ENCODE measurements at places on chromosomes 1 and 21.

- no peak for DNase-seq
These were observed 44.4 kb downstream of the RNF11 start for GRCh38 chr1:51280321-51280978.

DNA sequence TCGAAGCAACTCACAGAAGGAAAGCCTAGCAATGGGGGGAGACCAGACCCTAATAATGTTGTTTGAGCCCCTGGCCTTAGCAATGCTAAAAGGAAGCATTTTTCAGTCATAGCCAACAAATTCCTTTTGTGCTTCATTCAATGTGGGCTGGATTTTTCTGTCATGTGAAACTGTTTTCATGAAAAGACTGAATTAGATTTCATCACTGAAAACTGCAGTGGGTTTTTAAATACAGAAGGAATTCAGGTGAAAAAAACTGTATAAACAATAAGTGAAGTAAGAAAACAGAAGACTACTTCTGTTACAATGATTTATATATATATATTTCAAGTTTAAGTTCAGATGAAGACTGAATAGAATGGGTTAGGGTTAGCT, 204.8 kb downstream of the SMYD3 start:
- no peak for DNase-seq

DNA sequence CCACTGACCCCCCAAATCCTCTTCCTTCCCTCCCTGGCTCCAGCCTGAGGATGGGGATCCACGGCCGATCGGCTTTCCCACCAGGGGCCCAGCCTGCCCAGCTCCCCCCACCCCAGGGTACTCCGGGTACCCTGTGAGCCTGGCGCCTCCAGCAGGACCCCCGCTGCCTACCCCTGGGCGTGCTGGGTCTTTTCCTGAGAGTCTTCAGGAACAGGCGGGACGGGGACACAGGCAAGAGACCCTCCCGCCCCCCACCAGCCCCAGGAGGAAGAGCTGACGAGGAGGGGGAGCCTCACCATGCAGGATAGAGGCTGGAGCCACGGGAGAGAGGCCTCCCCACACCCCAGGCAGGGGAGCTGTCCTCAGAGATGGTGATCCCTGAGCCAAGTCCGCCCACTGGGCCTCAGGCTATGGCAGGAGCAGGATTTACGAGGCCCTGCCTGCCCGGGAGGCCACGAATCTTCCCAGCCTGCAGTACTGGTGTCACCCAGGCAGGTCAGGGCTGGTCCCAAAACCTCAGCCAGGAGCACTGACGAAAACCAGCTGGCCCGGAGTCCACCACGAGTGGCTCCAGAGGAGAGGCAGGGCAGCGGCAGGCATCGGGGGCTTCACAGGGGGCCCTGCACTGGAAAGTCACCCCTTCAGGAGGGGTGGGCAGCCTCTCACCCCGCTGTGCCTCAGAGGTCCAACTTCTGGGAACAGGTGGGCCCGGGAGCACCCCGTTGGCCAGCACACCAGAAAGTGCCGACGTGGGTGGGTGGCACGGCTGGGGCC, 58.0 kb downstream of the MEGF6 start:
- DNase-seq, result no peak

DNA sequence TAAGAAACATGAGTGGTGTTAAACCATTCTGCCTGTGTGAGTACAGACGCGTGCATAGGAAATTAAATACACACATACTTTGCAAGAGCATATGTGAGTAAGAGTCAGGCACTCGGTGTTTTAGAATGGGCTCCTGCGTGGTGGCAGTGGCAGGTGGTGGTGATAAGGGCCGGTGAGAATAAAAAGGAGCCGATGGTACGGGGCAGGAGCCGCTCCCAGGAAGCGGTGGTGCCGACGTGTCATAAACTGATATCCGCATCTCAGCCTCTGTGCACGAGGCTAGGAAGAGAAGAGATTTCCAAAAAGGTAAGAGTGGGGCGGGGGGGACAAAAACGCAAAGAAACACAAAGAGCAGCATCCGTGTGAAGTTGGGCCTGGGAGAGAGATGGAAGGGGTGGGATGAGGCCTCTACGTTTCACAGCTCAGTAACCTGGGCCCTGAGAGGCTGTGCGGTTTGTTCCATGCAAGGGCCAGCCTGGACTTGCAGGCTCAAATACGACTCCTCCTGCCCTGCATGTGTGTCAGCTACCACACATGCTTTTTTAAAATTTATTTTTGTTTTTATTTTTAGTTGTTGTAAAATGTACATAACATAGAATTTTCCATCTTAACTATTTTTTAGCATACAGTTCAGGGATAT, 127.7 kb upstream of the COL6A1 start:
- no peak for DNase-seq

DNA sequence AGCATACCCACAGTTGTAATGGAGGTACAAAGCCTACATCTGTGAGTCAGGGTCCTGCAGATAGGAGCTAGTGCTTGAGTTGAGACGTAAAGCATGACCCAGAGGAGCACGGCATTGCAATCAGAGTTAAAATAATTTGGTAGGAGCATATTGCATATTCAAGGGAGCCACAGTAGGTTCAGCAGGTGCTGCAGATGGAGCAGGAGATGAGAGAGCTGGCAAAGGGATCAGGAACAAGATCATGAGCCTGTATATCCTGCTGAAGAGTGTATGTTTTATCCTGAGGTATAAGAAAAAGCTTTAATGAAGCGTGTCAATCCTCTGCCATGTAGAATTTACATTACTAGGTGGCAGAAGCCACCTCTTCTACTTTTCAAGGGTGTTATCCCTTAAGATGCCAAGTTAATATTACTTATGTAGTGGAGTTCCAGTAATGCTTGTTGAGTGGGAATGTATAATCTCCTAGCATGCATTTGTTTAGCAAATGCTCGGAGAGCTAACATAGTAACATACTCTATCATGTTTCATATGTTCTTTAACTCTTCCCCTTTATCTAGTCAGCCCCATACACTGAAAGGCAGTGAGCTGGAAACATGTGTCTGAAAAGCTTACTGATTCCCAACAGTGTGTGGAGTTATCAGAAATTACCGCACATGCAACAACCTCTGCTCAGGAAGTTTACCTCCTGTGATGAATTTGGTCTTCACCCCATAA, 300.3 kb downstream of the GRIK1 start:
- no peak for DNase-seq

- no peak for DNase-seq
These were observed 168.5 kb upstream of the IRF2BP2 start for GRCh38 chr1:234778221-234779159.

DNA sequence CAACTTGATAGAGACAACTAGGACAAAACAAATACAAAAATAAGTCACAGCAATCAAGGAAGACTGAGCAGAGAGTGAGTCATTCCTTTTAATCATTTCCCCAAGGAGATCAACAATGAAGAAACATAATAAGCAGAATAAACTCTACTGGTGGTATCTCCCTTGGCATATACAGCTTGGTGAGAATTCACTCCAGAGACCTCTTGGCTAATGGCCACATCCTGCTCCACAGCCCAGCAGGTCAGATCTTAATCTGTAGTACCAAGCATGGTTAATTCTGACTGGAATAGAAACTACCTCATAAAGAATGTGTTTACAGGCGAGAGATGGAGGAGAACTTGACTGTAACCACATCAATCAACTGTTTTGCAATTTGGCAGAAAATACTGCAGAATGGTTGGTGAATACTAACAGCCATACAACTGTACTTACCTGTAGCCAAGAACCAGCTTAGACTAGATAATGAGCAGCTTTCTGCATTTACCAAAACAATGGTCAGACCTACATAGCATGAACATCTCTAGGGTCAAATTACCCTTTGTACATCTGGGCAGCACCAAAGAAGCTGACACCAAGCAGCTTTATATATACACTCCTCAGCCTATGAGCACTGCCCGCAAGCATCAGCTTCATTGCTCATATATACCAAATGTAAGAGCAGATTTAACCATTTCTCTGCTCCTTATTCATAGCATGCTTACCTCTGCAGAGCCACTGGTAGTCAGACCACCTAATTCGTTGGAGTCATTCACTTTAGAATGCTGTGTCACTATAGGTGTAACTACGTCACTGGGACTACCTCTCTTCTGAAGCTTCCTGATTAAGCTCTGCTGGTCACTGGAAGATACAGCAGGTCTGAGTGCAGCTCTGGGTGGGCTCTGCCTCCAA, 51.0 kb downstream of the KIAA0319L start:
- peak; percentile 8 for DNase-seq

DNA sequence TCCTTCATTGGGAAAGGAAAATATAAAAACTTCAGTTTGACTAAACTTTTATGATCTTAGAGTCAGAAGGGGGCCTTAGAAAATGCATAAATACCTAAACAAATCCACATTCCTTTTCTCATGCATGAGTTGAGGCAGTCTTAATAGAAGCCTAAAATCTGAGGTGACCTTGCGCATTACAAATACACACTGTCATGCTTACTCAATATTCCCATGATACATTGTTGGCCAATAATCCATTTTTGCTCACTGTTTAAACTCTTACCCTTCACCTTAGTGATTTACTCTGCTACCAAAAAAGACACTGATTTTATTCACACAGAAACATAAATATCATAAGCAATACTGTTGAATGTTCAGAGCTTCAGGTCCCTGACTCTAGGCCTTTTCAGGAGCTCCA, 19.1 kb upstream of the TMCO1 start:
- DNase-seq, result no peak

GRCh38 chr1:159992161-159992560, 38.1 kb upstream of the SLAMF9 start:
- no peak for DNase-seq

GRCh38 chr1:52166996-52167753, 25.3 kb downstream of the ZFYVE9 start:
- no peak for DNase-seq

DNA sequence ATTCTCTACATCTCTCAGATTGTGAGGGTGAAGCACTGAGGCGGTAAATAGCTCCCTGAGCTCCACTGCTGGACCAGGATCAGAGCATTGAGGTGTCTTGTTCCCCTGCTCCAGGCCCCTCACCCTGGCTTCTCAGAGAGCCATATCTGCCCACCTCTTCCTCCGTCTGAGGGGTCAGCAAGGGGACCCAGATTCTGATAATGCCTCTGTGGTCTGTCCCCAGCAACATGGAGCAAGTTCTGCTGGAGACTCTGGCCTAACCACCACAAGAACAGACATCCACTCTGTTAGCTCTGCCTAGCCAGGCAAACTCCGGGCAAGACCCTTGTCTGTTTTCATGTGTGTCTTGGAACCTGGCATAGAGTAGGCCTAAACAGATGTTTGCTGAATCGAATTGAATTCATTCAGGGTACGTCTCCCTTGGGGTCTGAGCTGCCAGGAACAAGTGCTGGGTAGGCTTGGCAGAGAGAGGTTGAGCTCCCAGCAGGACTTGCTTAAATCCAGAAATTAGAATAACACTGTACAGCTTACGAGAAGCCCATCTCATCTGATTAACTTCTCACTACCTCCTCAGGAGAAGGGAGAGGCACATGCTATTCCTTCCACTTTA, 2.3 kb downstream of the TRAF5 start:
- DNase-seq, result no peak

DNA sequence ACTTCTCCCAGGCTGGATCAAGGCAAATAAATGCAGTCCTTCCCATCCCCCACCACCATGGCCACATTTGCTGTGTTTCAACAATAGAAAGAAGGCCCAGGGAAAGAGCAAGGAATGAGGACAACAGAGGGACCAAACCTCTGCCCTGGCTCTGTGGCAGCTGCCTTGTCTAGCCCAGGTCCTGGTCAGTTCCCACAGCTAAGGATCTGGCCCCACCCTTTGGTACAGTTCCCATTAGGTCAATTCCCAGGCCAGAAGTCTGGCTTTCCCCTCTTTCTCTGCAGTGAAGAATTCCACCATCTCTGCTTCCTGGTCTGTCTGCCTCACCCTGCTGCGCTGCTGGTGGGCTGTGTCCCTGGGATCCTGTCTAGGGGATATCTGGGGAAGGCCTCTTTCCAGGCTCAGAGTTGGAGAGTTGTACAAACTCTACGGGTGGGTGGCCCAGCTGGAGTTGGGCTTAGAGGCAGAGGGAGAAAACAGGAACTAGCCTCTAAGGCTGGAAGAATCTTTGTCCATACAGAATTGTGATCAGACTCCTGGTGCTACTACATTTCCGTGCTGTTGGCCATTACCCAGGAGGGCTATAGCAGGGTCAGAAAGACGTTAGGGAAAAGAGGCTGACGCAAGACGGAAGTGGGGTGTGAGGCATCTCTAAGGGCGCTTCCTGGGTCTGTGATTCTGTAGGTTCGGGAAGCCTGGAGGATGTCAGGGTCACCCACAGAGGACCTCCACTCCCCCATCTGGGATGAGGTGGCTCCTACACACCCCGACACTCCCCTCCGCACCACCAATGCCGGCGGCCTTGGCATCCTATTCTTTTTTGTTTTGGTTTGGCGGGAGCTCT, 953 bp upstream of the NDUFS2 start:
- DNase-seq, result no peak

DNA sequence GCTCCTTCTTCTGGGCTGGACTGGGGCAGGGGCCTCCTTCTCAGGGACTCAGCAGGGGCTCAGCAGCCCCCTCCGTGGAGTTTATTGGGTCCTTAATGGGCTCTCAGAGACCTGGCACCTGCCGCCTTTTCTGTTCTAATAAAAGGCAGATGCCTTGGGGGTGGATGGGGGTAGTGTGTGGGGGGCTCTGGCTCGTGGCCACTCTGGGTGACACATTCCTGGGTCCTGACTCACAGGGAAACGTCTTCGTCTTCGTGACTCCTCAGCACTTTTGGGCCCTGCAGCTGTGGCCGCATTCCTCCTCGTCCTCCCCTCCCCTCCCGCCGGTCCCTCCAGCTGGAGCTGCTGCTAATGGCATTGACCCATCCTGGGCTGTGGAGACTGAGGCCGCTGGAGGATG, 107.8 kb upstream of the WNT4 start:
- DNase-seq, result no peak

GRCh38 chr1:157376681-157377080, 175.6 kb downstream of the FCRL5 start:
- DNase-seq, result no peak

DNA sequence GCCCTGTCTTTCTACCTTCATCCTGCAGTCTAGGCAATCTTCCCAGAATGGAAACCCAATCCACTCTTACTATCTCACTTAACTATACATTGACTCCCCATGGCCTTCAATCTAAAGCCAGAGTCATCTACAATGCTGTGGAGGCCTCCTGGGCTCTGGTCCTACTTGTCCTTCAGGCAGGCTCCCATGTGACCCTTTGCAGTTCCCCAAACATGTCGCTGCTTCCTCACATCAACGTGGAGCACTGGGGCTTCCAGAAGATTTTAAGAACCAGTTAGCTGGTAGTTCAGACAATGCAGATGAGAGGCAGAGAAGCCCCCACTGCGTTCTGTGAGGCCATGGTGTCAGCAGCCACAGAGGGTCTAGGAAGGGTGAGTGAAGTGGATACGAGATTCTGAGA, 18.6 kb downstream of the LYPD8 start:
- DNase-seq, result no peak

GRCh38 chr1:59669752-59670312, 144.9 kb upstream of the HOOK1 start:
- DNase-seq, result no peak

GRCh38 chr1:77514921-77515776, 167.3 kb downstream of the ZZZ3 start:
- DNase-seq, result no peak

- DNase-seq, result peak; percentile 78
These were observed at the start of gene AKR1A1 for GRCh38 chr1:45550401-45551351. Gene AKR1A1, plus strand, starts transcription at chr1:45550826. Its CDS starts 10,969 bp downstream, at chr1:45561795.

- no peak for DNase-seq
These were observed 44.9 kb upstream of the COL6A2 start for GRCh38 chr21:46052703-46053651.

- DNase-seq, result no peak
These were observed 485.9 kb downstream of the OMA1 start for GRCh38 chr1:58060559-58061170.
